ENCODE measurements at places on chromosomes 11 and 22.

DNA sequence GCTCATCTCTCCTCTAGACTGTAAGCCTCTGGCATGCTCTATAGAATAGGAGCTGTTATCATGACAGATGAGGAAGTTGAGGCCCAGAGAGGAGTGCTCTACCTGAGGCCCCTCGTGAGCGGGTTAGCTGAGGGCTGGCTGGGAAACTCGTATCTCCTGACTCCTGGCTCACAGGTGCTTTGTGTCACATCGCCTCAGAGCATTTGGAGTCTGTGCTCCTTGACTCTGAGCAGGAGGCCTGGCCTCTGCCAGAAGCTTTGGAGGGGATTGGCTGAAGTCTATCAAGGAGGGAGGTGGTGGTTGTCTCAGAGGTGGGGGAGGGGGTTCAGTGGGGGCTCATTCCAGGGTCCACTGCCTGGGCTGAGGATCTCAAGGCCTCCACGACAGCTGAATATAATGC, 7.4 kb downstream of the KCNC1 start:
- DNase-seq, result no peak

DNA sequence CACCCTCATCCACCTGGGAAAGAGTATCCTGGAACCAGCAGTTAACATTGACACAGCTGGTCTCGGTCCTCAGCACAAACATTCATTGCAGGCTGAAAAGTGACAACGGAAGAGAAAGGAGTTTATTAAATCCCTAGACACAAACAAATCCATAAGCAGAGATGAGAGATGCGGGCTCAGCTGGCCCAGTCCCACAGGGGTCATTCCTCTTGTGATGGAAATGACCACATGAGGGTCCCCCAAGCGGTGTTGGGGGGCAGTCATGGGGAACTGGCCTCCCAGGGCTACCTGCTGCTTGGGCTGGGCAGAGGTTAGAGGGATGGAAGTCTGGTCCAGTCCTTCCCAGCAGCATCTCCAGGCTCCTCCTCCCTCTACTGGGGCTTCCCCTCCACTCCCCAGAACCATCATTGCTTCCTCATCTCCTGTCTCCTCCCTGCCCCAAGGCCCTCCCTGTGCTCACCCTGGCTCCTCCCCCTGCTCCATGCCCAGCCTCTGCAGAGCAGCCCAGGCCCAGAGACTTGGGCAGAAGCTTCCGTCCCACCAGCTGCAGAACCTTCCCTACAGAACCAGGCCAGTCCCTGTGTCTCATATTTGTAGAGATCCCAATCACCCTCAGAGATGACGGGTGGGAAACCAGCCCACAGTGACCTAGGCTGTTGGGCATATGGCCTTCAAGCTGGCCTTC, 5.4 kb upstream of the IGLL5 start:
- DNase-seq, result no peak

DNA sequence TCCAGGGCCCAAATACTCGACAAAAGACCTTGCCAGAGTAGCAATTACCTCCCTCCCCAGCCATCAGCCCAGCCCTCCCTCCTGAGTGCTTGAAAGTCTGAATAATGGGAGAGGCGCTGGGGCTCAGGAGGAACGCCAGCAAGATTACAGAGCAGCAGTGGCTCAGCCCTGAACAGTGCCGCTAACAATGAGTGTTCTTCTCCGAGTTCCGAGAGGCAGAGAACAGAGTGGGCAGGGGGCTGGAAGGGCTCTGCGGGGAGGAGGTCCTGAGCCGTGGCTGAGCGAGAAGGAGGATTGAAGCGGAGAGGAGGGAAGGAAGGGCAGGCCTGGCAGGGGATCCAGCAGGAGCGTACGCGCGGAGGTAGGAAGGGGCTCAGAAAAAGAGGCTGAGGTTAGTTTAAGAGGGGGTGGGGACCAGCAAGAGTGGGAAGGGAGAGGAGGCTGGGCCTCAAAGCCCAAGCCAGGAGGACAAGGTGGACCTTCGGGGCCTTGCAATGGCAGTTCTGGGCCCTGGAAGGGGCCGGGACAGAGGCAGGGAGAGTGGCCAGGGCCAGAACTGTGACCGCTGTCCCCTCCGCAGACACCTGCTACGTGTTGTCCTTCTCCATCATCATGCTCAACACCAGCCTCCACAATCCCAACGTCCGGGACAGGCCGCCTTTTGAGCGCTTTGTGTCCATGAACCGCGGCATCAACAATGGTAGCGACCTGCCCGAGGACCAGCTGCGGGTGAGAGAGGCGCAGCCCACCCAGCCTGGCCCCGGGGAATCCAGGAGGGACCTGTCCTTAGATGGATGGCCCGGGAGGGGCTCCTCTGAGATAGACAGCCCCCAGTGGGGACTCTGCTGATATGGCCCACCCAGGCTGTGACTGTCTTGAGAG, 20.6 kb downstream of the CYTH4 start:
- DNase-seq, result peak; percentile 46

DNA sequence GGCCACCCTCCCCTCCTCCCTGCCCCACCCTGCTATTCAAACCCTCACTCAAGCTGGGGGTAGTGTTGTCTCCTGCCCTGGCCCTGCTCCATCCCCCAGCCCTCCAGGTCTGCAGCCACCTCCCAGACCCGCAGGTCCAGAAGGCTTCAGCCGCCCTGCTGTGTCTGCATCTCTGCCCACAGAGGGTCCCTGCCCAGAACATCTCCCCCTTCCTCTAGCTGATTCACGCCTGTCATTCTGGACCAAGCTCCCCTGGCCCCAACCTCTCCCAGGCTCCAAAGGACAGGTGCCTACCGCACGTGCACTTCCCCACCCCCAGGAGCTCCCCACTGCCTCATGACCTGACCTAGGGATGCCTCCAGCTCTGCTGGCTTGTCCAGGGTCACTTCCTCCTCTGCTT, 16.0 kb upstream of the SHISAL1 start:
- DNase-seq, result no peak

DNA sequence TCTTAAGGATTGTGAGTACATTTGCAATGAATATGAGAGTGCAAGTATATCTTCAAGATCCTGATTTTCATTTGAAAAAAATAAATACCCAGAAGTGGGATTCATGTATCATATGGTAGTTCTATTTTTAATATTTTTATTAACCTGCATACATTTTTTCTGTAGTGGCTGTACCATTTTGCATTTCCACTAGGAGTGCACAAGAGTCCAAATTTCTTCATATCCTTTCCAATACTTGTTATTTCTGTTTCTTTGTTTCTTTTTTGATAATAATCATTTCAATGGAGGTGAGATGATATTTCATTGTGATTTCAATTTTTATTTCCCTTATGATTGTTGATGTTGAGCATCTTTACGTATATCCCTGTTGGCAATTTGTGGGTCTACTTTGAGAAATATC, 759.8 kb upstream of the CNTN5 start:
- DNase-seq, result no peak

GRCh38 chr11:121194731-121195596, 93.9 kb downstream of the TECTA start:
- DNase-seq, result peak; percentile 78

DNA sequence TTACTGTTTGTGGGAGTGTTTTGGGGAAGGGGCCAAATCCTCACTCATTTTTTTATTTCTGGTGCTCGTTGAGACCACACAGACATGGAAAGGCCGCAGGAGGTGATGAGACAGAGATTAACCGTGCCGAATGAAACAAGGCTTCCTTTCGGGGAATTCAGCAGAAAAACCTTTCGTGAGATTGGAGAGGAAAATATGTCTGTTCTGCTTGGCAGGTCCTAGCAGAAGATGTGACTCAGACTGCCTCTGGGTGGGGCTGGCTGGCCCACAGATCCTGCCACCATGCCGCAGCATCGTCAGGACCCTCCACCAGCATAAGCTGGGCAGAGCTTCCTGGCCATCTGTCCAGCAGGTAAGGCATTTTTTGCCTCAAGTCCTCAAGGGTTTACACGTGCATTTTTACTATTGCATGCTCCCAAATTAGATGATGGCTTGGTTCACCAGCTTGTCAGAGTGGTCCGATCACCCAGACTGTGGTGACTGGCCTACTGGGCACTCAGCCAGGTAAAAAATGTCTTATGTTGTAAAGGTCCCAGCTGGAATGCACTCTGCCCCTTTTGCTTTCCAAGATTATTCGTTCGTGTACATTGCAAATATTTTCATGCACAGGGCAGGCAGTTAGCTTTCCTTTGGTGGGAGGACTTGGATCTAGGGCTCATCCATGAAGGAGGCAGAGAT, 1.5 kb downstream of the DDB2 start:
- DNase-seq, result peak; percentile 93

GRCh38 chr11:65293909-65294381, 20.7 kb upstream of the CDC42EP2 start:
- DNase-seq, result no peak

- DNase-seq, result peak; percentile 86
Observed at GRCh38 chr11:65013130-65013887, 651 bp upstream of the ARL2 start.

GRCh38 chr11:116710001-116710674, 62.6 kb downstream of the BUD13 start:
- no peak for DNase-seq

GRCh38 chr11:58912124-58912523, 27.2 kb upstream of the GLYATL1 start:
- DNase-seq, result peak; percentile 34

GRCh38 chr11:111913031-111913861, 712 bp downstream of the HSPB2 start:
- no peak for DNase-seq

- peak; percentile 10 for DNase-seq
Observed at GRCh38 chr11:126304457-126305075, 706 bp downstream of the DCPS start.

DNA sequence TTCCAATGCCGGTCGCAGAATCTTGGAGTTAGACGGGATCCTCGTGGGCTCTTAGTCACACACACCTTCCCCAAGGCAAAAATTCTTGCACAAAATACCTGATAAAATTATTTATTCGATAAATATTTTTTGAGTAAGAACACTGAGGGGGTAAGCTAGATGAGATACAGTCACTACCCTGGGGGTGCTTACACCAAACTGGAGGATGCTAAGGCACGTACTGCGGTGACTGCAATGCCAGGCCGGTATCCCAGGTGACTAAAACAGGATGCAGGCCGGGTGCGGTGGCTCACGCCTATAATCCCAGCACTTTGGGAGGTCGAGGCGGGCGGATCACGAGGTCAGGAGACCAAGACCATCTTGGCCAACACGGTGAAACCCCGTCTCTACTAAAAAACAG, 1.7 kb upstream of the MRTFA start:
- no peak for DNase-seq

DNA sequence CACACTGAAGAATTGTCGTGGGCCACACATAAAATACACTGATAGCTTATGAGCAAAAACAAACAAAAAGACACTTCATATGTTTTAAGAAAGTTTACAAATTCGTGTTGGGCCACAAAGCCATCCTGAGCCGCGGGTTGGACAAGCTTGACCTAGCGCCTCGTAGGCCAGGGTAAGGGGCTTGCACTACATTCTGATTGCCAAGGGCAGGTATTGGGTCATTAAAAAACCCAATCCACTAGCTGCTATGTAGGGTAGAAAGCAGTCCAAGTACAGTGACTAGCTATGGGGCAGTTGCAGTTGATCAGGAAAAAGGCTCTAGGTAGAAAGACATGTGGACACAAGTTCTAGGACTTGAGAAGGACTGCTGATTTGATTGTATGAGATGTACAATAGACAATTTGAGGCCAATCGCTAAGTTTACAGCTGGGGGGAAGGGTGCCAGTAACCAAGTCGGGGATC, 14.0 kb downstream of the KDELR3 start:
- DNase-seq, result no peak

GRCh38 chr22:49672014-49672516, 155.6 kb downstream of the BRD1 start:
- no peak for DNase-seq

Data from fibroblast of the aortic adventitia (primary cell).